HT-29 (cell line): ENCODE measurements at places on chromosomes 6 and 20.
A peak's percentile ranks its signal among the peaks of the same experiment; 100 is the strongest.

- peak; percentile 77 for DNase-seq
Measured at GRCh38 chr20:25057234-25058050, 497 bp downstream of the ACSS1 start.

- peak; percentile 67 for DNase-seq
Measured at GRCh38 chr6:7479801-7480266, 61.6 kb upstream of the DSP start.

DNA sequence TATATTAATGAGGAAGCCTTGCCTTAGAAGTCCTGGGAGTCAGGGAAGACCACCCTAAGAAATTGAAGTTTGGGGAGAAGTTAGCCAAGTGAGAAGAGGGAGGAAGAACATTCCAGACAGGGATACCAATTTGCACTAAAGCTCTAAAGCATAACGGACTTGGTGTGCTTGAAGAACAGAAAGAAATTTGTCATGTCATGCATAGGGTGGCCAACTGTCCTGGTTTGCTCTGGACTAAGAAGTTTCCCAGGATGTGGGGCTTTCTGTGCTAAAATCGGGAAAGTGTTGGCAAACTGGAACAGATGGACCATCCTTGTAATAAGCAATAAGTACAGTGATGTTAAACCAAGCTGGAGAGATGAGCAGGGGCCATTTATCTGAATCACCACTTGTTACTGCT, 217.6 kb downstream of the ZNF217 start:
- DNase-seq: no peak

DNA sequence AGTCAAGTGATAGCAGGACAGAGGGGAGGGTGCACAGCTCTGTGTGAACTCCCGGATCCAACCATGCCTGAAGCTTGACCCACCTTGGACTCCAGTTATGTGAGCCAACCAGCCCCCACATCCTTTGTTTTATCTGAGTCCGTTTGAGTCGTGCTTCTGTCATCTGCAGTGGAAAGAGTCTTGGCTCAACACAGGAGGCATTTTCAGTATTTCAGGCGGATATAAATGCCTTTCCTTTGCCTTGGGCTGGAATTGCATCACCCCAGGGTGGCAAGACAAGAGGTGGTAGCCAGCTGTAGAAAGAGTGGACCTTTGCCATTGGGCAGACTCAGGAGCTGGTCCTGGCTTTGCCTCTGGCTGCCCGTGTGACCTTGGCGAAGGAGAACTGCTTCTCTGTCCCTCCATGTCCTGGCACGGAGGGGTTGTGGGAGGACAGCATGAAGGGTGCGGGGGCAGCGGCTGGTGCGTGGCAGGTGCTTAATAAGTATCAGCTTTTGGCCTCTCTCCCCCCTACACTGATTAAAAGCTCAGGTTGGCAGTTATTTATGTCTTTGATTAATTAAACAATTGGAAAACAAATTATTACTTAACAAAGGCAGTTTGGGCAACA, 42.6 kb upstream of the APCDD1L start:
- DNase-seq: no peak

DNA sequence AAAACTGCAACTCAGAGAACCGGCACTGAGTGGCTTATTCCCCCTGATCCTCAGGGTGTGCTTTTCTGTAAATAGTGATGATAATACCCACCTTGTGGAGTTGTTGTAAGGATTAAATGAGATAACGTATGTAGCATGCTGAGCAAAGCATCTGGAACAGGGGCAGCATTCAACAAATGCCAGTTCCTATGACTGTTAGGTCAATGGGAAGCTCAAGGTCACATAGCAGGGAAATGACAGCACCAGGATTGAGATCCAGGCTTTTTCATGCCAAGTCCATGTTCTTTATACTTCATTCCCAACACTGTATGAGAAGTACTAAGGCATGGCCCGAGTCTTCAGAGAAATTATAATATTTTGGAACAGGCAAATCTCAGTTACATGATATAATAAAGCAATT, 5.1 kb downstream of the RCAN2 start:
- no peak for DNase-seq

- no peak for DNase-seq
Measured at GRCh38 chr6:20448828-20449227, 47.1 kb downstream of the E2F3 start.

GRCh38 chr6:259316-259715, 33.0 kb upstream of the DUSP22 start:
- DNase-seq: no peak

DNA sequence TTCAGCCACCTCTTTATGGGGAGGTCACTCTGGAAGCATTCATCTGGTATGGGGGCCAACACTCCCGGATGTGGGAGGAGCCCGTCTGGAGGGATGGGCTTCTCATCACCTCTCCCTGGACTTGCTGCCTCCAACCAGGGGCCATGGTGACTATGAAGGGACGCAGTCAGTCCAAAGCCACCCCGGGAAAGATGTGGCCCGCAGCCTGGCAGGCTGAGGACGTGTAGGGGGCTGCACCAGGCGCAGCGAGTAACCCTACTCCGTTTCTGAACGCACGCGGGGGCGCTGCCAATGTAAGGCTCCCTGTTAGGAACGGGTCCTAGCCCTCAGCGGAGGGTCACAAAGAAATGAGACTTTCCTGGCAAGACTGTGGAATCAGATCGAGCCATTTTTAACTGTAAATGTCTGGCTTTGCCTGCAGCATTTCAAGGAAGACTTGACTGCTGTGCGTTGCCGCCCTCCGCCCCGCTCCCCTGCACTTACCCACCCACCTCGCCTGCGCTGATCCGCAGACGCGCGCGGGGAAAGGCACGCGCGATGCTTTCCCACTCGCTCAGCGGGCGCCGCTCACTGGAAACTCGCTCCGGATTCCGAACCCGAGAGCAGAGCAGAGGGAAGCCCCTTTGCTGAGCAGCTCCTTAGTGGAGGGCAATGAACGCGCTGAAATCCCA, 55.1 kb downstream of the IL20RA start:
- DNase-seq: peak; percentile 47

DNA sequence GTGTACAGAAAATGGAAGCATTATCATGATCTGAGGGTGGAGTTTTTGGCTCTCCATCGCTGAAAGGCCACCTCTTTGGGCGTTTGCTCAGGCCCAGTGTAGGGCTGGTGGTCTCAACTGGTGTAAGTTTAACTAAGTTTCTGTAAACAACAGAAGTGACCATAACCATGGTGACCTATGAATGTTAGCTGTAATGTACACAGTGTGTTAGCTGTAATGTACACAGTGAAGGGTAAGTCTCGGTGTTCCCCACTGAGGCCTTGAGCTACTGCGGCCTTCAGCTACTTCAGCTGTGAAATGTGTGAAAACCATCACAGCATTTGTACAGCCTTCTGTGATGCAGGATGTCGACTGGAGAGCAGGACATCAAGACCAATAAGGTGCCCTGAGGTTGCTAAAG, 185.2 kb downstream of the MYLK4 start:
- no peak for DNase-seq

DNA sequence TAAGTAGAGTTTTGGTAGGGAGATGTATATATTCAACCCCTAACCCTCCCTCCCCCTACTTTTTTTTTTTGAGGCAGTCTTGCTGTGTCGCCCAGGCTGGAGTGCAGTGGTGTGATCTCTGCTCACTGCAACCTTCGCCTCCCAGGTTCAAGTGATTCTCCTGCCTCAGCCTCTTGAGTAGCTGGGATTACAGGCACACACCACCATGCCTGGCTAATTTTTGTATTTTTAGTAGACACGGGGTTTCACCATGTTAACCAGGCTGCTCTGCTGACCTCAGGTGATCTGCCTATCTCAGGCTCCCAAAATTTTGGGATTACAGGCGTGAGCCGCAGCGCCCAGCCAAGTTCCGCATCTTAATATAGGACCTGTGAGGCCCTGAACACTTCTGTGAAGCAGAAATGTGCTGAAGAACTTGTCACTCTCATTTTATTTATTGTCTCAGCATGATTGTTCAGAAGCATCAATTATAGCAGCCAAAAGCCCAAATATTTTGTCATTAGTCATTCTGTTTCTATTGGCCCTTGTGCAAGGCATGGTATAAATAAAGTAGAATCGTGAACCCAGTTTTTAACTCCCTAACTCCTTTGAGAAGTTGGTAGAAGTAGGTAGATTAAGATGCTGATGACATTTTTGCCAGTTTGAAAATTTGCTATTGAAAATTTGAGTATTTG, 19.4 kb downstream of the DSTN start:
- no peak for DNase-seq

DNA sequence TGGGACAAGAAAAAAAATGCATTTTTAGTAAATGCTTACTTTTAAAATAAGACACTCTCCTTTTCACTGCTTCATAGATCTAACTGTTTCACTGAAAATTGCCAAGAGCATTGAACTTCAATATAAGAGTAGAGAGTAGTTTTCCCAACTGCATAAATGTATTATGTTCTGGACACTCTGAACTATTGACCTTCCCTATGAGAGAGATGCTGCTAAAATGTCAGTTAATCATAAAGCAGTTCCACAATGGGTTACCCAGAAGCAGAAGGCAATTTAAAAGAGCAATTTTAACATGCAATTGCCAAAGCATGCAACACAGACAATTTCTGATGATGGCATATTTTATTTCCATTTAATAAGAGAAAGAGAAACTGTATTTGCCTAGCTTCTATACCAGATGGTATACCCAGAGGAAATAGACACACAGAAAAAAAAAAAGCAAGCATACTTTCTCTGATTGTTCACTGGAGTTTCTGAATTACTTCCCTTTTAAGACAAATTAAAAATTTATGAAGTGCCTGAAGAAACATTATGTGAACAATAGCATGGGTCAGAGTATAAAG, 279.1 kb upstream of the THEMIS start:
- no peak for DNase-seq

GRCh38 chr6:92708270-92708669, 711.1 kb downstream of the EPHA7 start:
- DNase-seq: no peak

DNA sequence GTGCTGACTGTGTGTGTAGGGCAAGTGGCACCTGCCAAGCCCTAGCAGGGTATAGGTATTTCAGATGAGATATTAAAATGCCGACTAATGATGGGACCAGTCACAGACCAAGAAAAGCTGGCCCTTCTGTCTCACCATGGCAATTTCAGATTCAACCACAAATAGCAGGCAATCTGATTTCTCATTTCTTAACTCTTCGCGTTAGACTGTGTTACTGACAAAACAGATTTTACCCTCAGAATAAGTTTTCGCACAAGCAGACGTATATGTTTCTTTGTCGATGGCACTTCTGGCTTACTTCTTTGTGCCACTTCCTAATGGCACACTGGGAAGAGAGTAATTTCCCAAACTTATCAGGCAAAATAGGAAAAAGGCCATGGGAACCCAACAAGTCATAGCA, 58.7 kb downstream of the CAP2 start:
- no peak for DNase-seq

- no peak for DNase-seq
Measured at GRCh38 chr6:163344411-163344810, 70.1 kb upstream of the QKI start.

- DNase-seq: peak; percentile 44
Measured at GRCh38 chr20:11918981-11919380, 1.3 kb downstream of the BTBD3 start.
